ENCODE measurements at places on chromosomes 4 and X. TPM values are rescaled to one million over a fixed set of nuclear protein-coding genes. Genes with fewer than 3 reads are reported as not detected.

- no peak for DNase-seq
Measured at GRCh38 chr4:111689214-111689613, 456.0 kb upstream of the FAM241A start.

DNA sequence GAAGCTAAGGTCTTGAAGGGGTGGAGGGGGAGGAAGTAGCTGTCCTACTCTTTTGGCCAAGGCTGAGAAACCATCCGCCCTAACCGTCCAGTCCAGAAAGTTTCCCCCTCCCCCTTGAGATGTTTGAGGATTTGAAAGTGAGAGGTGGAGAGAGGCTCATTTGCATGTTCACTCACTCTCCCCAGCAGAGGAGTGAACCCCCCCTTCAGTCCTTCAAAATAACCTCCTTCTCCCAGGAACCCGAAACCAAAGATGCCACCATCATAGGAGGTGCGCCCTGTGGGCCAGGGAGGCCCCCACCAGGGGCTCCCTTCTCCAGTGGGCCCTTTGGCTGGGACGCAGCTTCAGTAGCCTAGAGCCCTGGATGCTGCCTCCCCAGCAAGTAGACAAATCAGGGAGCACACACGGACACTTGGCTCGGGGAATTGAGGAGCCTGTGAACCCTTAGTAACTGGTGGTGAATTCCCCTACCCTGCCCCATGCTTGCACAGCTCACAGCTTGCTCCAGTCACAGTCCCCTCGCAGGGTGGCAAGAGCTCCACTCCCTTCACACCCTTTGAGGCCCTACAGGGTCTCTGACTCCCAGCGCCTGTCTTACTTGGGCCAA, 25.6 kb downstream of the ELF4 start:
- DNase-seq: no peak

GRCh38 chr4:178037459-178038214, 595.4 kb upstream of the AGA start:
- no peak for DNase-seq

- DNase-seq: no peak
Measured at GRCh38 chr4:10122236-10122932, 5.8 kb upstream of the WDR1 start.

DNA sequence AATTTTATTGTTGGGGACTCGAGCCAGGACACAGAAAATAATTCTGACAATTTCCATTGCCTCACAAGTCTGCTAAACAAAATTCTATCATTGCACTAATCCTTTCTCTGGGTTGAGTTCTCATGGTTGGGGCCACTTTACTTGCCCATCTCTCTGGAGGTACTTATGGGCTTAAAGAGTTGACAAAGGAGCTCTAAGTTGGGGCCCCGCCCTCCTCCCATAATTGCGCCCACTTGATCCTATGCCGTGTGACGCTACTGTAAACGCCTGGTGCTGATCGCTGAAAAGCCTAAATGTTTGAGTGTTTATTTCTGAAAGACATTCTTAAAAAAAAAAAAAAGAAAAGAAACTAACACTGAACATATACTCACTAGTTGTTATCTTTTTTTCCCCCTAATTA, 103.0 kb downstream of the TENM3 start:
- DNase-seq: no peak

- no peak for DNase-seq
Measured at GRCh38 chrX:79604364-79604763, 237.2 kb upstream of the ITM2A start.

DNA sequence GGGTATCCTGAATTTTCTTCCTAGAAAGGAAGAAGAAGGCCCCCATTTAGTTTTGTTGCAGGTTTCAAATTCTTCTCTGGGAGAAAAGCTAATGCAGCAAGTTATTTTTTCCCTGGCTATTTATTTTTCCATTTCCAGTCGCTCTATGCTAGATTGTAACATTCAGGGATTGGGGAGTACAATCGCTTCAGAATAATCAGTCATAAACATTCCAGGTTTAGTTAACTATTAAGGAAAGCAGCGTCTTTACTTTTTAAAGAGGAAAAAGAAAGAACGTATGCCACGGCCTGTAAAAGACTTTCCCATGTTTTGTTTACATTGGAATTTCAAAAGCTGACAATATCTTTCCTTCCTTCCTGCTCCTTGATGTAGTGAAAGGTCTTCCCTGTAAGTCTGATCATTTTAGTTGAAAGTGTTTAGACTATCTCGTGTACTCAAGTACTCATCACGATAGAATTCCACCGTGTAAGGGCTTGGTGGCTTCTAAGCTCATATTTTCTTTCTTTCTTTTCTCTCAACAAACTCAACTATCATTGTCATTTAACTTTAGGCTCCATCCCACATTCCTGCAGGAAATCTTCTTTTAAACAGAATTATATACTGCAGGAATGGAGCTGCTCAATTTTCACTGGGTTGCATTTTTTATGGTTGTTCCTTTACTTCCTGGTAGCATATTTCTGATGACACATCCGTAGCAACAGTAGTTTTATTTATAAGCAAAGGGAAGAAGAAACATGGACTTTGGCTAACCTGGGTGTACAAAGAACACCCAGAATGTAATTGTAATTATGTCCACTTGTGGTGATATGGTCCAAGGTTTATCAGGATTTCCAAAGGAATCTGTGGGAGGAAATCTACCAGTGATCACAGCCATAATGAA, 213.1 kb upstream of the FAT1 start:
- DNase-seq: no peak

DNA sequence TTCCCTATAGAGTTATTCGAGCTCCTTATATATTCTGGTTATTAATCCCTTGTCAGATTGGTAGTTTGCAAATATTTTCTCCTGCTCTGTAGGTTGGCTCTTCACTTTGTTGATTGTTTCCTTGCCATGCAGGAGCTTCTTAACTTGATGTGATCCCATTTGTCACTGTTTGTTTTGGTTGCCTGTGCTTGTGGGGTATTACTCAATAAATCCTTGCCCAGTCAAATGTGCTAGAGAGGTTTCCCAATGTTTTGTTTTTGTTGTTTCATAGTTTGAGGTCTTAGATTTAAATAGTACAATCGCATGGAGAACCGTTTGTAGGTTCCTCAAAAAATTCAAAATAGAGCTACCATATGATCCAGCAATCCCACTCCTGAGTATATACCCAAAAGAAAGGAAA, 2.3 kb upstream of the SYTL5 start:
- DNase-seq: no peak

DNA sequence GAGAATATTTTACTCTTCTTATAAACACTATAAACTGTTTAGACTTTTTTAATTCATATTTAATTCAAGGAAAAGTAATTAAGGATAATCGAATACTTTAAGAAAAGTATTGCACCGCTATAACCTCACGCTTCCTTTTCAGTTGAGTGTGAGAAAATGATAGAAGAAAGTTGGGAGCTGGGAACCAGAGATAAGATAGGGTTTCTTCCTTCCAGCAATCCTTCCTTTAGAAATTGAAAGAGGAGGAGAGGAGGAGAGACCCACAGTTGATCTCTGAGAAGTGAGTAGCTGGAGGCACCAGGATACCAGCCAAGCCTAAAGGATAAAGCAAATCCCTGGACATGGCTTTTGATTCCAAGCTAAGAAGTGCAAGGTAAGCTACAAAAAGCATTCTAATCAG, 242.3 kb upstream of the NOCT start:
- DNase-seq: no peak

- no peak for DNase-seq
Measured at GRCh38 chr4:102441978-102442911, 58.9 kb upstream of the NFKB1 start.

- no peak for DNase-seq
Measured at GRCh38 chr4:27861802-27862201, 1001.2 kb downstream of the STIM2 start.

DNA sequence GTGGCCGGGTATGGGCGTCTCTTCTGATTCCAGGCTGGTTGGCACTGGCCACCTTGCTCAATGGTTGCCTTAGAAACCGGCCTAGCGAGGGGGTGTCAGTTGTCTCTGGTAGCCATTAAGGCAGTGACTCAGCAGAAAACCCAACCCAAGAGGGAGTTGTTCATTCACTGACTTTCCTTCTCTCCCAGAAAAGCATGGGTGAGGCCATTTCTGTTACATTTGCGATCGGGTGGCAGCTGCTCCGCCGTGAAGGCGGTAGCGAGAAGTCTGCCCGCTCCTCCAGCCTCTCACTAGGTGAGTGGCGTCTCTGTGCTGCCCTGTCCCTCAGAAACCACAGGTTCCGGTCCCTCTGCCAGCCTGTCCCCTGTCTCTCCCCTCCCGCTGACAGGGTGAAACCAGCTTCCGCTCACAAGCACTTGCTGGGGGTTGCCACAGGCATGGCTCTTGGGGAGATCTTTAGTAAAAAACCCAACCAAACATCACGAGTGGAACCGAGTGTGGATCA, 17.4 kb downstream of the IRAK1 start:
- DNase-seq: no peak

DNA sequence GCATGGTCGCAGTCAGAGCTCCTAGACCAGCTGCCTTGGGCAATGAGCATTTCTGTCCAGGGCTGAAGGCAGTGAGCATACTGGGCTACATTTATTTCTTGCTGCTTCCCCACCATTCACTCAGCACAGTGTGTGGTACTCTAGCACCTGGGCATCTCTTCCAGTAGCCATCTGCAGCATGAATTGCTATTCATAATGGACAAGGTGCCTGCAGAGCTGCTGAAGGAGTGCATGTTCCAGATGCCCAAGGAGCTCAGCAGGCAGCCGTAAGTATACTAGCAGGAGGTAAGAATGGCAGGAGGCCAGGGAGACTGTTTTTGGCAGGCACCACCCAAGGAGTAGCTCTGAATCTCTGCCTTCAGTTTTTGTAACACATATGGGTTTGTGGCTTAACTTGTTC, 110.4 kb upstream of the RXFP1 start:
- no peak for DNase-seq

- DNase-seq: no peak
Measured at GRCh38 chr4:56612282-56612681, 68.8 kb downstream of the HOPX start.

DNA sequence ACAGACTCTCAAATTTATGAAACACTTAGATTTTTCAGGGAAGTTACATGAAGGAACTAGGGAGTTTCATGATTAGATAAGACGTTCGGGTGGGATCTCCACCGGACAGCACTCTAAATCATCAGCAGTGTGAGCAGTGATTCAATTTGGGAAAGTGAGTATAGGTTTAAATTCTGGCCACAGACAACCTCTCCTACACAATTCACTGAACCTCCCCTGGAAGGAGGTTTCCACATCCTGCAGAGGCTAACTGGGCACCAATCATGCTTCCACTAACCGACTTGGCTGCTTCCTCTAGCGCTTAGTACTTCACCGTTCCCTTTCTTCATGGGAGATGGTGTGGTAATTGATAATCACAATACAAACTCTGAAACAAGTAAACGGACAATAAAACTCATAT, 5.6 kb downstream of the CXCL9 start:
- DNase-seq: no peak

DNA sequence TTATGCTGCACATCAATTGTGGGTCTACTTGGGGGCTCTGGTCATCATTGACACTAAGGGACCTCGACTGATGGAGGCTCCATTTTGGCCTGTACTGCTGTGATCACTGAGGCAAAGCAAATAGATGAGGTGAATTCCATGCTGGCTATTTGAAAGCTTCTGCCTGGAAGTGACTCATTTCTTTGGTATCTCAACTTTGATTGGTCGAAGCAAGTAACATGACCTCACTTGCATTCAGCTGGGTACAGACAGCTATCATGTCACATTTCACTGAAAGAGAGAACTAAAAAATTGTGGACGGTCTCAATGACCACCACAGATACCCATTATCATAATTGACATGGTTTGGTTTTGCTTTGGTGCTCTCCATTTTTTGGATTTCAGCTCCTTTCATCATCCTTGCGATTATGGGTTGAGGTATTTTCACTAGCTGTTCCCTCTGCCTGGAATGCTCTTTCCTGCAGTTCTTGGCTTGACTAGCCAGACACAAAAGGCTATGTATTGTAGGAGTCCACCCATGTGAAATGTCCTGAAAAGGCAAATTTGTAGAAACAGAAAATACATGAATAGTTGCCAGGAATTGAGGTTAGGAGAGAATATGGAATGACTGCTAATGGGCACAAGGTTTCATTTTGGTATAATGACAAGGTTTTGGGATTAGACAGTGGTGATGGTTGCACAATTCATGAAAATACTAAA, 369.2 kb upstream of the LCORL start:
- DNase-seq: no peak

GRCh38 chr4:86990510-86990909, 55.7 kb downstream of the AFF1 start:
- DNase-seq: no peak

DNA sequence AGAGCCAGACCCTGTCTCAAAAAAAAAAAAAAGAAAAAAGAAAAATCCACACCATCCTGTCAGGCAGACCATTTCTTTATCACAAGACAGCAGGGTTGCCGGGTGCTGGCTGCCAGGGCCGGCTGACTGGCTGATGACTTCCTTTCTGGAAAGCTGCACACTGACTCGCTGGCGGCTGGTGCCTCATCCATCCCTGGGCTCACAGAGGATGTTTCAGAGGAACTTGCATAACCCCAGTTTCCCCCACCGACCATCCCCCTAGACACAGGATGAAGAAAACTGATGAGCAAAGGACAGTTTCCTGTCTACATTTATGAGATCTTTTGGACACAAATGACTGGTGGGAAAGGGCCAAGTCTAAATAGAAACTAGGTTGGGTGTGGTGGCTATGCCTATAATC, 14.1 kb downstream of the HPSE start:
- no peak for DNase-seq

DNA sequence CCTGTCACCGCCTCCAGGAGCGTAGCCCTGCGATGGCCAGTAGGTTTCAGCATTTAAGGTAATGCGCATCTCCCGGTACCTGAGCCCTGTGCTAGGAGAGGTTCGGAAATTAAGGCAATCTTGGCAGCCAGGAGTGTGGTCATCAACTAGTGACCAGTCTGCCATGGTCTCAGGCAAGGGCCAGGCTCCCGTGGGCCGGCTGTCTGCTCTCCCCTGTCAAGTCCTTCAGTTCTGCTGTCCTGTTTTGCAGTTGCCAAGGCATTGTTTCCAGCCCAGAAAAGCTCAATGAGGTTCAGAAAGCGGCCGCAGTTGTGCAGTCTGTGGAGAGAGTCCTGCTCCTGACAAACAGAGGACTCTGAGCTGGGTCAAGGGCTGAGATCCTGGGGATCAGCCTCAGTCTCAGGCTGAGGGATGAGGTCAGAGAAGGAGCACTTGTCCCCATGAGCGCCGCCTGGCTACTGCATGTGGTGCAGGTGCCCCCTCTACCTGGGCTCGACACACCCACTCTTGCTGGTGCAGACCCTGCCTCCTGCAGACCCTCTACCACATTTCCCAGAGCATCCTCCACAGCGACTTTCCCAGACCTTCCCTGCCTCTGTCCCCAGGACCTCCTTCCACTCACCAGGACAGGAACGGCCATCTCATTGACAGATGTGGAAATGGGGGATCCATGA, 53.4 kb upstream of the PSAPL1 start:
- no peak for DNase-seq

Gene RBM46
- 0.54 TPM for total RNA-seq

Gene HSD17B10
- total RNA-seq: 116 TPM

Gene TMPRSS11F
- not detected for total RNA-seq

Gene NAA11
- total RNA-seq: not detected

Gene MXD4
- total RNA-seq: 24.6 TPM

Gene BRS3
- not detected for total RNA-seq

Gene EGF
- total RNA-seq: 2.6 TPM

Gene NLRP2B
- not detected for total RNA-seq

Data from H1 (cell line).